ENCODE measurements at places on chromosomes 4 and X. TPM values are rescaled to one million over a fixed set of nuclear protein-coding genes. Genes with fewer than 3 reads are reported as not detected.

DNA sequence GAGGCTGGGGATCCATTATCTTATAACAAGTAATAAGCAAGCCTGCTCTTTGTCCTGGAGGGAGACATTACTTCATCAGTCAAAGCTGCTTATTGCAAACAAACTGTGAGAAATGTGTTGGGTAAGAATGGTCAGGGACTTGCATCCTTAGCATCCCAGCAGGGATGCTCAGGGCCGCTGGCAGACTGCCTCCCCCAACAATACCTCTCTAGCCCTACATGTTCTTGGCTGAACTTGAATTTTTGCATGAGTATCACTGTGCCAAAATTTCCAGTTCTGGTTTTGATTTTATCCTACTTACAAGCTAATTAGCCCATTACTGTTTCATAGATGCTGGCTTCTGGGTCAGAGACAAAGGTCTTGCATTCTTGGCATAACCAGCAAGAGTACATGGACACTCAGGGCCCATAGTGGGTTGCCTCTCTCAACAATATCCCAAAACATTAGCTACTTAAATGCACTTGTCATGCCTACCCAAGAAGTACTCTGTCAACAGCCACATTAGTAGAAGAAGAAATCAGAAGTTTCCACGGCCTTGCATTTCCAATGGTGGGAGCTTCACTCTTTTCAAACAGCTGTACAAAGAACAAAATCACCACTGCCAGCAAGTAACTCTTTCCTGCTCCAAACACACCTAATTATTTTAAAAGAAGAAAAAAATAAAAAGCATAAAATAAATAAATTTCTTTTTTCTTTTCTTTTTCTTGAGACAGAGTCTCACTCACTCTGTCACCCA is 41.9 kb upstream of the NEUROG2 start:
- no peak for DNase-seq

ABCG2 gene
- total RNA-seq, result 0.21 TPM

- no peak for DNase-seq
These were observed 22.8 kb upstream of the NSG1 start for GRCh38 chr4:4364061-4364460.

DNA sequence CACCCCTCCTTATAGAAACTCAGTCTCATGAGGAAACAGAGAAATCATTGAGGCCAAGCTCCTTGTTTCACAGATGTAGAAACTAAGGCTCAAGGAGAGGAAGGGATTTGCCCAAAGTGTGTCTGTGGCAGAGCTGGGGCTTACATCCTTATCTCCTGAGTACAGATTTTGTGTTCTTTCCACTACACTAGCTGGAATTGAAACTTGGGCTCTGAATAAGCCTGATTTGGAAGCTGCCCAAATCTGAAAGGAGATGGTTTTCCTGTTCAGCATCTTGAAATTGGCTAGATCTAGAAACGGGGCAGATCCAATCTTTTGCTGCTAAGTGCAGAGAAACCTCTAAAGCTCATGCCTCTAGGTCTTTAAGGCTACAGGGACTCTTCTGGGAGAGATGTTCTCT is 24.3 kb downstream of the AWAT2 start:
- DNase-seq, result no peak

DNA sequence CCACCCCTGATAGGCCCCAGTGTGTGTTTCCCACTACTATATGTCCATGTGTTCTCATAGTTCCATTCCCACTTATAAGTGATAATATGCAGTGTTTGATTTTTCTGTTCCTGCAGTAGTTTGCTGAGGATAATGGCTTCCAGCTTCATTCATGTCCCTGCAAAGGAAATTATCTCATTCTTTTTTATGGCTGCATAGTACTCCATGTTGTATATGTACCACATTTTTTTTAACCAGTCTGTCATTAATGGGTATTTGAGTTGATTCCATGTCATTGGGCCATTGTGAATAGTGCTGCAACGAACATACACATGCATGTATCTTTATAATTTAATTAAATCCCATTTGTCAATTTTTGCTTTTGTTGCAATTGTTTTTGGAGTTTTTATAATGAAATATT is 10.3 kb upstream of the TMPRSS11A start:
- DNase-seq, result no peak

GRCh38 chr4:95627024-95627605 is 78.3 kb upstream of the UNC5C start:
- DNase-seq, result no peak

DNA sequence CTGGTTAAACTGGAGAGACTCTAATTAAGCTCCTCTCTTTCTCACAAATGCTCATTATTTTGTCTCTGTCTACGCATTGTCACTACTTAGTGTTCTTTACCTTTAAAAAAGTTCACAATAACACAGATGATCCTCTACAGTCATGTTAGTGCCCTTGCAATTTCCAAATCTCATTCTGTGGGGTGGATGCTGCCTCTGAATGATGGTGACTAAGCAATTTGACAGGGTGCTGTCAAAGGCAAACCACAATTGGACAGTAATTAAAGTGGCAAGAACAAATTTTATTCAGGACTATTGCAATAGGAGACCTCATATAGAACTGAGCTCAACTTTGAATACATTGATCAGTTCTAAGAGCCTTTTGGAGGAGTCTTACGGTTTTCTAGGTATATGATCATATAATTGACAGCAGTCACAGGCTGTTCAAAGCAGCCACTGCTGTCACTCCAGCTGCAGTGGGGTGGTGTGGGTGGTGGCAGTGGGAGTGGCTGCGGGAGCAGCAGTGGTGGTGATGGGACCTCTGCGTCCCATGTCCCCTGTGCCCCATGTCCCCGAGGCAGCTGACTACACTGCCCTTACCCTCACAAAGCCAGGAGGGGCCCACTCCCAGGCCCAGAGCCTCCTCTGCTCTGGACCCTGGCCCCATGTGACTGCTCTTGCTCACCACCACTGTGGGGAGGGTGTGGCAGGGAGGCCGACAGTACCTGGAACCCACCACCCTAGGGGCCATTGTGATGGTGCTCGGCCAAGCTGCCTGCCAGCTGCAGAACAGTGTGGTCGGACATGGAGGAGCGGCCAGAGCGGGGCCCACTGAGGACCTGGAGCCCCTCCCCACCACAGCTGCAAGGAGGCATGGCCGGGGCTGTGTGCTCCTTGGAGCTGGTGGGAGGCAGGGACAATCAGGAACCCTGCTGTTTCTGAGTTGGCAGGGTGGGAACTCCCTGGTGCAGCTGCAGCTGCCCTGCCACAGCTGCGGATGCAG is 30.4 kb upstream of the PAGE1 start:
- no peak for DNase-seq

DNA sequence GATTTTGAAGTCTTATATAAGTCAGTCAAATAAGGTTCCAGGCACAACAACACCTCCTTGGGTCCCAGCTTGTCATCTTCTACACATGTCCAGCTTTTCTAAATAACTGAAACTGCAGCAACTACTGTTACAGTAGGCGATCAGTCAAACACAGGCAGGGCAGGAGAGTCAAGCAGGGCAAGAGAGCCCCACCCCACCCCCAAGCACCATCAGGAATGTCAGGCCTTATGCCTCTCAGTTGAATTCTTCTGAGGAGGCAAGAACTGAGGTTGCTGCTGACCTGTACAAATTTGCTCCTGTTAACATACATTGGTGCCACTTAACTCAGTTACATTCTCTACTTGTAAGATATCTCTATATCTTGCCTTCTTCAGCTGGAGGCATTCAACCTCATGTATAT is 608.8 kb upstream of the PCDH10 start:
- no peak for DNase-seq

- no peak for DNase-seq
These were observed 23.6 kb upstream of the HMGB3 start for GRCh38 chrX:150959557-150959956.

DNA sequence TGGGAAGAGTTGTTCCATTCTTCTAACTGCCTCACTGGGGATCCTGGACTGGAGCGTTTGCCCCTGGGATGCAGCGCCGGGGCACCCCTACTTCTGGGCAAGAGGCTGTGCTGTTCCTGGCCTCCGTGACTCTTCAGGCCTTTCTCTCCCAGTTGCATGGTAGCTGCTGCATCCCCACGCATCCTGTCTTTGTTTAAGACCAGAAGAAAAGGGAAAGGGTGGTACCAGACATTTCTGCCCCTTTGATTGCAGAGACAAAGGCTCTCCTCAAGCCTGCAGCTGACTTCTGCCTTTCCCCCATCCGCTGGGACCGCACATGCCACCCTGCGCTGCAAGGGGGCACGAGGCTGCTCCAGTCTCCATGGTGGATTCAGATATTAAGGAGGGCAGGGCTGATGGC is 70.4 kb downstream of the SHROOM2 start:
- DNase-seq, result no peak

DNA sequence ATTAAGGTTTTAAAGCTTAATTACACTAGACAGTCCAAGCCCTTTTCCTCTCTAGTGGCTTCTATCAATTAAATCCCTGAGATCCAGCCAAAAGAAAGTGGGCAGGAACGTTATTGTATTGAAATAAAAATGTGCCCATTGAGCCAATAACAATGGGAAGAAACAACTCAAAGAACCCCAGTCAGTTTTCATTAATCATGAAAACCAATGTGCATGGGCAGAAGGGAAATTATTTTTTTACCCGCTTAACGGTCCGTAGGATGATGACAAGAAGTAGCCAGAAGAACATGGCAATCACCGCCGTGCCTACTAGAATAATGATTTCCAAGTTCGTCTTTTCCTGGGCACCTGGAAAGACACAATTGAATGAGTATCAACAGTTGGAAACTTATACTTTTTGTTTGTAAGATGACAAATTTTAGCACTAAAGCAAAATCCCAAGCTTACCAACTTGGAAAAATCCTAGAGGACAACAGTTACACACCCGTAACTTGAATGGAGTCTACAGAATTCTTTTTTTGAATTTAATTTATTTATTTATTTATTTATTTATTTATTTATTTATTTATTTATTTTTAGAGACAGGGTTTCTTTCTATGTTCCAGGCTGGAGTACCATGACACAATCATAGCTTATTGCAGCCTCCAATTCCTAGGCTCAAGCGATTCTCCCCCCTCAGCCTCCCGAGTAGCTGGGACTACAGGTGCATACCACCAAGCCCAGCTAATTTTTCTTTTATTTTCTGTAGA is 26.8 kb downstream of the KDR start:
- DNase-seq, result no peak

ARHGEF6 gene
- total RNA-seq, result 1.6 TPM

- no peak for DNase-seq
These were observed 69.8 kb downstream of the SHROOM3 start for GRCh38 chr4:76504613-76505465.

GRCh38 chr4:149835280-149835679 is 19.6 kb upstream of the IQCM start:
- no peak for DNase-seq

- DNase-seq, result peak; percentile 56
These were observed 141.1 kb downstream of the MSL3 start for GRCh38 chrX:11899091-11899490.

- no peak for DNase-seq
These were observed 25.5 kb downstream of the HPGD start for GRCh38 chr4:174496631-174497432.

CENPE gene
- total RNA-seq, result 3.0 TPM

DNA sequence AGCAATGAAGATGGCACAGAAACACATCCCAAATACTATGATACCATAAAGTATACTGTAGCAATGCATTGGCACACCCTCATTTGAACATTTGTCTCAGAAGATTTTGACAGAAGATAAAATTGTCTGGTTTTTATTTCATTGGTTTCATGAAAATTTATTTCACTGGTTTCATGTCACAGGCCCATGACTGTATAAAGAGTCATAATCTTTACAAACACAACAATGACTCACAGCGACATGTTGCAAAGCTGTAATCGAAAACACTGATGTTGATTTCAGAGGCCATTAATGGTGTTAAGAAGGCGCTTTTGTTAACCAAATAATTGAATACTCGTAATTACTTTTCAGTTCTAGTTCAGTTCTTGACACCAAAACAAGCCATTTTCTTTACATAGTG is 8.1 kb upstream of the DTHD1 start:
- DNase-seq, result no peak

DNA sequence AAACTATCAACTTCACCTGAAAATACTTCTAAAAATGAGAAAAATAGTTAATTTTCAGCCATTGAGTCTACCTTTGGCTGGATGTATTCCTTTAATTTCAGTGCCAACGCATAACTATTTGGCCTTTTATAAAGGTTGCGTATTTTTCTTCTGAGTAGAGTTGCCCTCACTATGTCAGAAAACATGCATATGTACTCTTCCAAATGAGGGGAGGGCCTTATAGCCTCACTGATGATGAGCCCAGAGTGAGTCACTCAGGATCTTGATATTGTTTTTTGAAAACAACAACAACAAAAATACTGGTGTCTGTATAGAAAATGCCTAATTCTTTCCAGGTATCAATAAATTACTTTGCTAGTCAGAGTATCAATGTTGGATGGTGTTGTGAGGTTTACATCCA is 349.3 kb downstream of the FBXO8 start:
- no peak for DNase-seq

DNA sequence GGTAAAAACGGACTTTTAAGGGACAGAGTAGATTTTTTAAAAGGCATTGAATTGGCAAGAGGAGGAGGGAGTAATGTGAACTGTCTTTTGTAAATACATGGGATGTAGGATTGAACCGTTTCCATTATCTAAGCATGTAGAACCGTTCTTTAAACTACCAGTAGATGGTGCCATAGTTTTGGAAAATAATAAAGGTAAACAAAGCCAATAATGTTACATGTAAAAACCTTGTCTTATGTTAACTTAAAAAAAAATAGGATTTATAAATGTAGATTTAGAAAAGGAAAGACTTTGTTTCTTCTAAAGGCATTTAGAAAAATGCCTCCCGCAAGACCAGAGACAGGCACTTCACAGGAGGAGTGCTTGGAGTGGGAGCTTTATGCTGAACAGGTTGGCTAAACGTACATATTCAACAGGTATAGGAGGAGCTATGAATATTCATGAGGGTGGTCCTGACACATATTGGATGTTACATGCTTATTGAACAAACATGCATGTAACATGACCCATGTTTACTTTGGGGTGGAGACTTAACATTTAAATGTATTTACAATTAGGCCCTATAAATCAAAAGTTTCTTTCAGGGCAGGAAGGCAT is 45.5 kb upstream of the FAM241A start:
- no peak for DNase-seq

GRCh38 chr4:40789771-40790170 is 40.0 kb downstream of the NSUN7 start:
- no peak for DNase-seq

DNA sequence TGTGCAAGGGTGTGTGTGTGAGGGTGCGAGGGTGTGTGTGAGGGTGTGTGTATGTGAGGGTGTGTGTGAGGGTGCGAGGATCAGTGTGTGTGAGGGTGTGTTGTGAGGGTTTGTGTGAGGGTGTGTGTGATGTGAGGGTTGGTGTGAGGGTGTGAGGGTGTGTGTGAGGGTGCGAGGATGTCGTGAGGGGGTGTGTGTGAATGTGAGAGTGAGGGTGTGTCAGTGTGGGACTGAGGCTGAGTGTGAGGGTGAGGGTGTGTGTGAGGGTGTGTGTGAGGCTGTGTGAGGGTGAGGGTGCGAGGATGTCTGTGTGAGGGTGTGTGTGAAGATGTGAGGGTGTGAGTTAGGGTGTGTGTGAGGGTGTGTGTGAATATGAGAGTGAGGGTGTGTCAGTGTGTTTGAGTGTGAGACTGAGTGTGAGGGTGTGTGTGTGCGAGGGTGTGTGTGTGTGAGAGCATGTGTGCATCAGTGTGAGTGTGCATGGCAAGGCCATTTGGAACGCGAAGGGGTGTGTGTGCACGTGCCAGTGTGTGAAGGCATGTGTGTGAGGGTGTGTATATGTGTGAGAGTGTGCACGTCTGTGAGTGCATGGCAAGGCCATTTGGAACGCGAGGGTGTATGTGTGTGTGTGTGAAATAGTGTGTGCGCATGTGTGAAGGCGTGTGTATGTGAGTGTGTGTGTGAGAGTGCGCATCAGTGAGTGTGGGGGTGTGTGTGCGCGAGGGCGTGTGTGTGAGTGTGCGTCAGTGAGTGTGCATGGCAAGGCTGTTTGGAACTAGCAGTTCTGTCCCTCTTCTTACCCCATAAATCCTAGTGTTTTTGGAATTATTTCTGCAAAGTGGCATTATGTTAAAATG is 69.8 kb downstream of the RGS12 start:
- no peak for DNase-seq
